ENCODE measurements at places on chromosomes 1 and 21.

GRCh38 chr1:220983877-220984635 is 104.8 kb downstream of the HLX start:
- DNase-seq: no peak

DNA sequence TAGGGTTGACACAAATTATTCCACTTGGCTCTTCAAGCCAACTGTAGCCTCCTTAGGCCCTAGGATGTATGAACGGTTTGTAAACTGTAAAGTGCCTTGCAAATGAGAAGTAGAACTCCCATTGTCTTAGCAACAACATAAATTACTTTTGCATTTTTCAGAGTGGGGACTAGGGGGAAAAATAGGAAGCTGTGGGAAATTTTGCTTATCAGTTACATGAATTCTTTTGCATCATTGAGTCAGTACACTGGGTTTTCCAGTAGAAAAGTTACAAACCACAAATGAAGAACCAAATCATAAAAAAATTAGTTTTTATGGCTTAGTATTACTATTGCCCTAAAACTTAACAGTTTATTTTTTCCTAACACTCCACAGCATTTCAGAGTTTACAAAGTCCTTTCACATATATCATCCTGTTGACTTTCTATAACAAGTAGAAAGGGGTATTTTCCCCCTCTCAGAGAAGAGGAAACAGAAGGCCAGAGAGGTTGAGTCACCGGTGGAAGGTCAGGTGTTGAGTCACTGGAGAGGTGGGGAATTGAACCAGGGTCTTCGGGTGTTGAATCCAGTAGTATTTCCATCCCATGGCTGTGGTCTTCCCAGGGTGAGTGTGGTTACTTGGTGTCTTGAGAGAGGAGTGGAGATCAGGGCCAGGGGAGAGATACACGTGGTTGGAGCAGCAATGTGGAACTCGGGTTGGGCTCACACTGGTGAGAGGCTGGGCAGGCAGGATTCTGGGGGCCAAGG is 71.9 kb upstream of the USP24 start:
- DNase-seq: no peak

DNA sequence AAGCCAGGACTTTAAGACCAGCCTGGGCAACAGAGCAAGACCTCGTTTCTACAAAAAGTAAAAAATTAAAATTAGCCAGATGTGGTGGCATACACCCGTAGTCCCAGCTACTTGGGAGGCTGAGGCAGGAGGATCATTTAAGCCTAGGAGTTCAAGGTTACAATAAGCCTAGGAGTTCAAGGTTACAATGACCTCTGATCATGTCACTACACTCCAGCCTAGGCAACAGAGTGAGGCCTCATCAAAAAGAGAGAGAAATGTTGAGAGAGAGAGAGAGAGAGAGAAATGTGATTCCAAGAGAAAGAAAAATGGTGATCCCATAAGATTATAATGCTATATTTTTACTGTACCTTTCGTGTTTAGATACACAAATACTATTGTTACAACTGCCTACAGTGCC is 60.2 kb downstream of the PACC1 start:
- DNase-seq: no peak

- no peak for DNase-seq
Measured at GRCh38 chr1:238558156-238558555, 667.4 kb upstream of the ZP4 start.

GRCh38 chr1:2564815-2565374 is 8.7 kb downstream of the TNFRSF14 start:
- DNase-seq: no peak

DNA sequence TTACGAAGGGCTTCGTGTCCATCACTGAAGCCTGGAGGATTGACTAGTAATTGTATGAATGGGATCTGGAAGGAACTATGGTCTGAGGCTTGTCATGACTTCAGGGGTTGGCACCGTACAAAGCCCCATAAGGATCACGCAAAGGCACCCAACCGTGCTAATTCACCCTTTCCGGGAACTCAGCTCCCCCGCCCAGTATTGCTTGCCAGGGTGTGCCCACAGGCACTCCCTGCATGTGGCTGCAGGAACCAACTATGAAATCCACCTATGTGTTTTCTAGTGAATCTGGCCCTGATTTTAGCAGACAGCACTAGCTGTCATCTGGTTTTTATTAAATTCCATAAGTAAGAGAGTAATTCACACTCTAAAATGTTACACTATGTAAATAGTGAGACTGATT is 139.2 kb downstream of the TM2D1 start:
- DNase-seq: no peak
